Endothelial cell of umbilical vein (primary cell): ENCODE measurements at places on chromosomes 13 and 19. TPM values are rescaled to one million over a fixed set of nuclear protein-coding genes. Genes with fewer than 3 reads are reported as not detected.

DNA sequence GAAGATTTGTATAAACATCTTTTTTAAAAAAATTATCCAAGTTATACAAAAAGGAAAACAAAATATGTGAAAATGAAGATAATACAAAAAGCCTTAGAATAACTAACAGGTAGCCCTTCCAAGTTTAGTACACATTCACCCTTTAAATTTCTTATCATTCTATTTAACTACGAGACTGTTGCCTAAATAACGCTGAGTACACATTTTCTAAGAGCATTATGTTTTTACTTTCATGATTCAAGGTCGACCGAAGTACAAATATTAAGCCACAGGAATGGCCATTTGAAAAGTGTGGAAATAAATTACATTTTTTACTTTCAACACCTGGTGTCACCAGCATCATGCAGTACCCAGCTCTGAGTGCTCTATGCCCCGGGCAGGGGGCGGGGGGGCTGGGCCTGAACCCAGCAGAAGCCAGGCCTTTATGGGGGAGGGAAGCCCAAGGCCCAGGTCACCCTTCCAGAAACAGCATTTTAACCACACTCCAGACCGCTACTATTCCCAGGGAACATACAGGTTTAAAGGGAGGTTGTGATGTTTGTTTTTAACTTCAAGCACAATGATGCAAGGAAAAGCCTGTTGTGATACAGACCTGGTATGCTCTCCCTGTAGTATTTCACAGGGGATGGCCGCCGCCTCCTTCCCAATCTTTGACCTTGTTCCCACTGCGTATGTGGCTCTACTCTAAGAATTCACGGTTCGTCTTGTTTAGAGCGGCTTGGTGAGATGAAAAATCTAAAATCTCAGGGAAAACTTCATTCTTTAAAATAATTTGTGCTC is 24.0 kb downstream of the GGACT start:
- no peak for DNase-seq

- no peak for DNase-seq
Measured at GRCh38 chr19:33706631-33707030, 84.9 kb downstream of the CHST8 start.

DNA sequence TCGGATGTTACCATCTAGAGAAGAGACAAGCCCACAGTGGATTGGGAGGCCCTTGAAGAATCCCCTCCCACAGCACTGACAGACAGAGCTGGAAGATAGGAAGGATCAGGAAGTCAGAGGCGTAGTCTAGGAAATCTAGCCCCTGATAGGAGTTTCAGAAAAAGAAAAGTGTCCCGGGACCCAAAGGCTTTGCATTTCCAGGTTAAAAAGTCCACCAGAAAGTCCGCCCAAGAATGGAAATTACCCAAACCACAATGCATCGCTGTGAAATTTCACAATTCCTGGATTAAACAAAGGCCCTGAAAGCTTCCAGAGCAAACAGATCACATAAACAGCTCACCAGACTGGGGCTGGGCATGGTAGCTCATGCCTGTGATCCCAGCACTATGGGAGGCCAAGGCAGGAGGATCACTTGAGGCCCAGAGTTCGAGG is 146.9 kb downstream of the KDM4B start:
- no peak for DNase-seq

DNA sequence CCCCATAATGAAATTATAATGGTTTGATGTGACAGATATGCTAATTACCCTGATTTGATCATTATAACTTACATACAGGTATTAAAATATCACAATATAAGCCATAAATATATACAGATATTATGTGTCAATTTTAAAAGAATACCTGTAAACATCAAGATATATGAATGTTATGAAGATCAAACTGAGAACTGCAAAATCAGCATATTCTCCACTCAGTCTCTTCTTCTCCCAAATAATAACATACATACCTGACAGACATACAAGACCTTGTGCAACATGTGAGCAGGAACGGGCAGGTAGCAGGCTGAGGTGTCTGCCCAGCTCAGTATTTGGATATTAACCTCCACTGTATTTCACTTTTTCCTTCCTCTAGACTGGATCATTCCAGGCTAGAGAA is 547.2 kb downstream of the UQCRFS1 start:
- no peak for DNase-seq

- DNase-seq: no peak
Measured at GRCh38 chr19:1292419-1293151, 6.9 kb downstream of the EFNA2 start.

- no peak for DNase-seq
Measured at GRCh38 chr19:17957885-17958284, 9.0 kb upstream of the KCNN1 start.

- no peak for DNase-seq
Measured at GRCh38 chr13:98845742-98846141, 93.3 kb upstream of the SLC15A1 start.

DNA sequence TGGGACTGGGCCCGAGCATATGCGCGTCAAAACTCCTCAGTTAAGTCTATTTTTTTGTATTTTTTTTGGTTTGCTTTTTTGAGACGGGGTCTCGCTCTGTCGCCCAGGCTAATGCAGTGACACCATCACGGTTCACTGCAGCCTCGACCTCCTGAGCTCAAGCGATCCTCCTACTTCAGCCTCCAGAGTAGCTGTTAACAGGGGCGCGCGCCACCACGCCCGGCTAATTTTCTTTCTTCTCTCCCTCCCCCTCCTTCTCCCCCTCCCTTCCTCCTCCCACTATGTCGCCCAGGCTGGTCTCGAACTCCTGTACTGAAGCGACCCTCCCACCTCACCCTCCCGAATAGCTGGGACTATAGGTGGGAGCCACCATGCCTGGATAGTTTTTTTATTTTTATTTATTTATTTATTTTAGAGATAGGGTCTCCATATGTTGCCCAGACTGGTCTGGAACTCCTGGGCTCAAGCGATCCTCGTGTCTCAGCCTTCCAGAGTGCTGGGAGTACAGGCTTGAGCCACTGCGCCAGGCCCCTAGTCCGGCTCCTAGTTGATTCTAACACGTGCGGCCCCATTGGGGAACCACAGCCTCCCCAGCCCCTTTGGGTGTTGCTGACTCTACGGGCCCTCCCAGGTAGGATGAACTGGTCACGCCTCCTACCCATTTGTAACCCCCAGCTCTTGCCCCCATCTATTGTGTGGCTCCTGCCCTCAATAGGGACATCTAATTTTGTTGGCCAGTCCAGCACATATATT is 806 bp upstream of the ZNF837 start:
- no peak for DNase-seq

DNA sequence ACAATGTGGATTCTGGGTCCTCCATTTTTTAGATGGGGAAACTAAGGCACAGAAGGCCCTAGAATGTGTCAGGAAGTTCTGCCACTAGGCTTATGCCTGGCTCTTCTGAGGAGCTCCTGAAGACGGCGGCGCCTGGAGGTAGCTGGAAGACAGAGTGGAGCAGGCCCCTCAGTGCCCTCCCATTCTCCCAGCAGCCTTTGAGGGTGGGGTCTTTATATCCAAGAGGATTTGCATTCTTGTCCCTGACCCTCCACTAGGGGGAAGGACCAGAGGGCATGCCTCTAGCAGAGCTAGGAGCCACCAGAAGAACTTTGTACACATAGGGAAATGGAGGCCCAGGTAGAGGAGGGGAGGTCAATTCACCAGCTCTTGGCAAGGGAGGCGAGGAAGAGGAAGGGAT is 9.4 kb downstream of the CELF5 start:
- DNase-seq: no peak

DNA sequence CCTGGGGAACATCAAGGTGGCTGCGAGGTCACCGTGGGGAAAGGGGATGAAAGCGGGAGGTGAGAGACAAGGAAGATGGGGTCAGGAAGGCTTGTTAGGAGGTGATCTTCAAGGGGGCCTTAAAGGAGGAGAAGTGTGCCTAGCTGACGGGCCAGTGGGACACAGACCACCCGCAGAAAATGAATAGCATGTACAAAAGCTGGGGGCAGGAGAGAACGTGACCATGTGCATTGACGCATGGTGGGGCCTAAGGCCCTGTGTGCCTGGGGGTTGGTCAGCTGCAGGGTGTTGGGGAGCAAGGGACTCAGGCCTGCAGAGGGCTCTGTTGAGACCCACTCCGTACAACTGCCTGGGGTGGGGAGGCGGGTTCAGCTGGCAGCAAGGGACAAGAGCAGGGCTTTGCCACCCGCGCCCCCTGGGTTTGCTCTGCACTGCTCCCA is 5.9 kb downstream of the RAB8A start:
- no peak for DNase-seq

DNA sequence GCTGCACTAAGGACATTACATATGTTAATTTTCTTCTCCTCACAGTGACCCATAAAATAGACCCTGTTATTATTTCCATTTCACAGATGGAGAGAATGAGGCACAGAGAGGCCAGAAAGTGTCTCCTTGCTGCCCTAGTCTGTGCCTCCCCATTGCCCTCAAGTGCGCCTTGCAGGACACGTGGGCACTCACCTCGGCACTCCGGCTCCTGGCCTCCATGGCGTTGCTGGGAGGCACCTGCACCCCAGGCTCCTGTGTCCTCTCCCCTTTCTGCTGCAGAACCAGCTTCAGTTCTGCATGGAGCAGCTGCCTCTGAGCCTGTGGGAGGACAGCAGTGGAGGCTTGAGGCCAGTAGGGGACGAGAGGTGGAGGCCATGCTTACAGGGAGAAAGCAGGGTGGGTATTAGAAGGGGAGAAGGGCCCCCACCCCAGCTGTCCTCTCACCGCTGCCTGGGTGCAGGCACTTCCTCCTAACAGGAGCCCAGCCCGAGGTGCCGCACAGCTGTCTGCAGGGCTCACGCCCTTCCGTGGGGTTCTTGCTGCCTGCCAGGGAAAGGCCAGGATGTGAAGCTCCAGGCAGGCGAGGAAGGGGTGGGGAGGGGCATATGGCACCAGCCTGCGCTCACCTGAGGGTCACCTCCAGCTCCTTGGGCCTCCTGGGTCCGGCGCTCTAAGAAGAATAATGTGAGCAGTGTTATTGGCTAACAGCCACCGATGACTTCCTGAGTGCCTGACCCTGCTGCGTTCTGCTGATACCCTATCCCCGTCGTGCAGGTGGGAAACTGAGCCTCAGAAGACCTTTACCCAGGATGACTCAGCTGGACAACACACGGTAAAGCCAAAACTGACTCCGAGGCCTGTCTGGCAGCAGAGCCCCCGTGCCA is 5.2 kb downstream of the PRX start:
- DNase-seq: no peak

The RDH8 gene
- not detected in 2 replicates for polyA plus RNA-seq

The CEACAM6 gene
- not detected in 2 replicates for polyA plus RNA-seq

The PSG7 gene
- not detected in 2 replicates for polyA plus RNA-seq

The PLK5 gene
- not detected in 2 replicates for polyA plus RNA-seq
